ENCODE measurements at places on chromosomes 7 and 10.

GRCh38 chr7:91212582-91212981 lies 51.7 kb upstream of the FZD1 start:
- DNase-seq, result no peak

DNA sequence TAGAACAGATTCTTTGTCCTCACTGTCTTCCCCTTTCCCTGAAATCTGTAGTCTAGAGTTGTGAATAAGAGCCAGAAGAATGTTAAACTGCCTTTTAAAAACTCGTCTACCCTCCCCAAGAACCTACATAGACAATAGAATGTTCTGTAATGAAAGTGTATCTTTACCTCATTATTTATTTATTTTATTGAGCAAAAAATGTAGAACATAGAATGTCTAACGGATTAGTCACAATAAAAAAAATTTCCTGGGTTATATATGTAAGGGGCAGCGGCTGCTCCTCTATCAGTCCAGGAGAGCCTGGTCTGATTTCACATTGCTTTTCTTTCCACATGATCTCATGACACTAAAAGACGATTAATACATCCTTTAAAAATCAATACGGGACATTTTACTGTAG lies 135.7 kb downstream of the SDK1 start:
- DNase-seq, result no peak

DNA sequence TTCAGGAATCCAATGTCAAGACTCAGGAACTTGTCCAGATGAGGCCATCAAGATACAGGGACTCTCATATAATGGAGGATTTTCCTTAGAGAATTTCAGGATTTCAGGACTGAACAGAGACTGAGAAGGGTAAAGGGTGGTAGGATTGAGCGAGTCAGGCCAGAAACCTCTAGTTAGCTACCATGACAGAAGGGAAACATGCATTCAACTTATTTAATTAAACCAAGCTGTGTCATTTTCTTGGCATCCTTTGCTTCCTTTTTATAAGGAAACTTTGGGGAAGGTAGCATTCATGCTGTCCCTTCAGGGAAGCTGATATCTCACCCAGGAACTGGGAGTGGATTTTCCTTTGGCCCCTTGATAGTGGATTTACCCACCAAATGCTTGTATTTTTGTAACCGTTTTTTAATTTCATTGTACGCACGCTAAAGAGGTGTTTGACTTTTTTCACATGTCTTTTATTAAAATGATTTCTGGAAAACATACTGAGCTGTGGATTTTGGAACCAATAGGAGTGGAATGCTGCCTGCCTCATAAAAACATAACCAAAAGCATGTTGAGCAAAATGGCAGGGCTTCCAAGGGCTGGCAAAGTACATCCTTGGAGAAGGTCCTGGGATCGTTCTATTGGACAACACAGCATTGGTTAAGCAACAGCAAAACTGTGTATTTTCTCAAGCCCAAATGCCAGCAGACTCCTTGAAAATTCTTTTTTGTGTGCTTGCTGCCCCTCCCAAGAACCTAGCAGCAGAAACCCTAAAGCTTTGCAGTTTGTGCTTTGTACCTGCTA lies 104.5 kb downstream of the CXCL12 start:
- no peak for DNase-seq

GRCh38 chr7:41599760-41600159 lies 103.1 kb downstream of the INHBA start:
- no peak for DNase-seq

- no peak for DNase-seq
Measured at GRCh38 chr10:98269435-98269912, 1.5 kb upstream of the LOXL4 start.

DNA sequence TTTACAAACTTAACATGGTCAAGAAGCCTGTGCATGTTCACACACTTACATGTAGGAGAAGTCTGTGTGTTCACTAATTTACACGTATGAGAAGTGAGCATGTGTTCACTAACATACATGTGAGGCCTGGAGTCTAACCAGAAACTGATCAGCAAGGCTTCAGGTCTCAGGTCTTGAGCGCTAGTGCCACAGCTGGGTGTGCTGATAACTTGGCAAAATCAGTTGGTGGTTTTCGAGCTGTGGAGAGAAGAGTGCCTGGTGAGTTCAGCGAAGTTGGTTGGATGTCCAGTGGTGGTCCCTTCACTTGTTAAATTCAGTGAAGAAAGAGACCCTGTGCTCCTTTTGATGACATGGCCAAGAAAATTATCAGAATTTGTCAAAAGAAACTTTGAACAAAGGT lies 98.7 kb downstream of the CELF2 start:
- no peak for DNase-seq
